ENCODE measurements at places on chromosomes 7 and 10.

DNA sequence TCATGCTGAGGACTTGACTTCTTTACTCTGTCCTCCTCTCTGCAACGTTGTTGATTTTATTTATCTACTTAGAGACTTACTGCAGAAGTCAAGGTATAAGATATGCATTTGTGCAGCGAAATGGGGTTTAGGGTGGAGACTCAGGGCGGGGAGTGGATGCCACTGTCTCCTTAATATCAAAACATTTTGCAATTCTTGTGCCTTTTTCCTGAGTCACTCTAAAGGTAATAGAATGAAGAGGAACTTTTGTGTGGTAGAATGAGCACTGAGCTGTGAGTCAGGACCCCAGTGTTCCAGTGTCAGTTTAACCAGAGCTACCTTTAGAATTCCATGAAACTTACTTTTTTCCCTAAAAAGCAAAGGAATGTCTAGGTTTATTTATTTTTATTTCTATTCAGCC, 78.2 kb downstream of the VTI1A start:
- no peak for DNase-seq

GRCh38 chr10:37222046-37222445, 96.6 kb downstream of the ANKRD30A start:
- DNase-seq = no peak

DNA sequence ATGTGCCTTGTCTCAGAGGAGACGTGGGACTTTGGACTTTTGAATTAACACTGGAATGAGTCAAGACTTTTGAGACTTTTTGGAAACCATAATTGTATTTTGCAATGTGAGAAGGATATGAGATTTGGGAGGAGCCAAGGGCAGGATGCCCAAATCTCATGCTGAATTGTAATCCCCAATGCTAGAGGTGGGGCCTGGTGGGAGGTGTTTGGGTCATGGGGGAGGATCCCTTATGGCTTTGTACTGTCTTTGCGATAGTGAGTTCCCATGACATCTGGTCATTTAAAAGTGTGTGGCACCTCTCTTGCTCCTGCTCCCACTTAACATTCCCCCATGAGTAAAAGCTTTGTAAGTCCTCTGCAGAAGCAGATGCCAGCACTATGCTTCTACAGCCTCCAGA, 39.2 kb downstream of the DNAJC9 start:
- DNase-seq = no peak

- DNase-seq = no peak
Measured at GRCh38 chr10:69328380-69328735, 50.1 kb downstream of the HK1 start.

GRCh38 chr10:127041552-127041951, 136.3 kb downstream of the DOCK1 start:
- no peak for DNase-seq

DNA sequence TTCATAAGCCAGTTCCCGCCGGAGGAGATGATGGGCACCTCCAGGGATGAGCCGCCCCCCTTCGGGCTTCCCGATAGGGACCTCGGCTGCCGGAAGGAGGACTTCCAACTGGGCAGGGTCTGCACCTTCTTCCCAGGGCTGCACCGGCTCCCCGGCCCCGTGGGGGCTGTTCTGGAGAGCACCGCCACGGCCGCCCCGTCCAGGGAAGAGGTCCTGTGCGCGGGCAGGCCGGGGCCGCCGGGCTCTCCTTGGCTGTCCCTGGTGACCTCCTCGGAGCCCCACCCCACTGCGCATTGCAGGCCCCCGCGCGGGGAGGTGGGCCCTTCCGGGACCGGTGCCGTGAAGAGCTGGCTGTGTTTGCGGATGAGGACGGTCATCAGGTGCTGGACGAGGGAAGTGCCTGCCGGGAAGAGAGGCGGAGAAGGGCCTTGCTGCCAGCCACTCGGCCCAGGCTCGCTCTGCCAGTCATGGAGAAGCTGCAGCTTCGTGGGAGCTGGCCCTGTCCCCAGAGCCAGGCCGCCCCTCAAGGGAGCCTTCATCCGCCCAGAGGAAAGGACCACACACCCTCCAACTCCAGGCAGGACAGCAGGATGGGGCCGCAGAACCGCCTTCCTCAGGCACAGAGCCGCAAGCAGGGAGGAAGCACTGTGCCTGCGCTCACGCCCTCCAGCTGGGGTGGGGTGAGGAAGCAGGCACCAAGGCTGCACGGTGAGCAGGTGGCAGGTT, 144.4 kb downstream of the MAPK8 start:
- no peak for DNase-seq

- DNase-seq = no peak
Measured at GRCh38 chr10:127398140-127398970, 150.8 kb upstream of the NPS start.

GRCh38 chr10:60351191-60351853, 38.4 kb downstream of the ANK3 start:
- no peak for DNase-seq

DNA sequence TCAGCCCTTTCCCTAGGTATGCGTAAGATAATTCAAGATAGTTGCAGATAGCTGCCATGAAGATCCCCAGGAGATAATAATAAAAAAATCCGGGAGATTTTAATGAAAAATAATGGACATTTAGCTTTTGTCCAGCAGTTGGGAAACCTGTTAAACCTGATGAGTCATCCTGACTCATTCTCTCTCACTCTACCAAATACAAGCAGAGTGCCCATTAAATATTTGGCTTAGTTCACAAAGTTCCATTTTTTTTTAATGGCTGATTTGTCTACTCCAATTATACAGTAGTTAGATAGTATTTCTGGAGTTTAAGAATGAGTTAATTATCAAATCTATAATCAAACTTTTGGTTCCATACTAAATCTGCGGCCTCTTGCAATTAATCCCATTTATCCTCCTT, 2.1 kb upstream of the SHTN1 start:
- DNase-seq = no peak

DNA sequence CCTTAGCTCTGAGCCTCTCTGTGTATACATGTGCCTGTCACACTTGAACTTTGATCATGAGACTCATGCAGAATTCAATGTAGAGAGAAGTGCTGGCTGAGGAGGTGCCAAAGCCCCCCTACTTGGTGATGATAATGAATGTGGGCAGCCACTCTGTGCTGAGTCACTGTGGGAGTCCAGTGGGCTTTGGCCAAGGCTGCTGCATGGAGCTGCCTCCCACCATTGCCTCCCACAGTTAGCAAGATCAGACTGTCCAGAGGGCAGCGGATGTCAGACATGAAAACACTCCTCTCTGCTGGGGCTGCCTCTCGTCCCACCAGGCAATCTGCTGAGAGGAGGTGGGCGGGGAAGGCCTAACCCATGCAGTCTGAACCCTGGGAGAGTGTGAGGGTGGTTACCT, 180.3 kb downstream of the SH2D4B start:
- DNase-seq = no peak

DNA sequence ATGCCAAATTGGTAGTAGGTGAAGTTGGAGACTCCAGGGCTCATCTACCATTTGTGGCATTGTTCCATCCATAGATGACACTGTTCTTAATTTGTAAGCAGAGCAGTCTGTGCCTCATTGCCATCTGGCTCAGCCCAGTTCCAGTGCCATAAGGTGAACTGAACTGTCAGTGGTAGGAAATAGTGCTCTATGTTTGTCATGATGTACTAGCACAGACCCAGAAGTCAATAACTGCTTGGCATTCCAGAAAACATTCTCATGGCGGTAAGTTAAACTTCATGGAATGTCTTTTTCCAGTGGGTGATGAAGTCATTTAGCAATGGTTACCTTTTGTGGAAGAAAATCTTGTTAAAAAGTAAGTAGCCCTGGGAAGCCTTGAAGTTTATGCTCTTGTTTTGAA, 302.7 kb downstream of the SUGCT start:
- no peak for DNase-seq

DNA sequence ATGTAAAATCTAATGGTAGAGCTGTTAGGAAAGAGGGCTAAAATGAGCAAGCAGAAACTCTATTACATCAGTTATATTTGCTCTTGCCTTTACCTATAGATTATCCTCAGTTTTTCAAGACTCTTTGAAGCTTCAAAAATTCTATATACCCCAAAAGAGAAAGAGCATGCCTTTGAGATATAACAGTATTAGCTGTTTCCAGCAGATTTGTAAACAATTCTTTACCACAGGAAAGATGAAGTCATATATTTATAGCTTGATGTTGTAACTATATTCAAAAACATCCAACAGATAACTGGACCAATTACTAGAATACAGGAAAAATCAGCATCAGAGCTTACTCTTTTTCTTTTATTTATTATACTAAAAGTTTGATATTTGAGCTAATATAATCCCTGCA, 416.2 kb upstream of the TPK1 start:
- DNase-seq = no peak

DNA sequence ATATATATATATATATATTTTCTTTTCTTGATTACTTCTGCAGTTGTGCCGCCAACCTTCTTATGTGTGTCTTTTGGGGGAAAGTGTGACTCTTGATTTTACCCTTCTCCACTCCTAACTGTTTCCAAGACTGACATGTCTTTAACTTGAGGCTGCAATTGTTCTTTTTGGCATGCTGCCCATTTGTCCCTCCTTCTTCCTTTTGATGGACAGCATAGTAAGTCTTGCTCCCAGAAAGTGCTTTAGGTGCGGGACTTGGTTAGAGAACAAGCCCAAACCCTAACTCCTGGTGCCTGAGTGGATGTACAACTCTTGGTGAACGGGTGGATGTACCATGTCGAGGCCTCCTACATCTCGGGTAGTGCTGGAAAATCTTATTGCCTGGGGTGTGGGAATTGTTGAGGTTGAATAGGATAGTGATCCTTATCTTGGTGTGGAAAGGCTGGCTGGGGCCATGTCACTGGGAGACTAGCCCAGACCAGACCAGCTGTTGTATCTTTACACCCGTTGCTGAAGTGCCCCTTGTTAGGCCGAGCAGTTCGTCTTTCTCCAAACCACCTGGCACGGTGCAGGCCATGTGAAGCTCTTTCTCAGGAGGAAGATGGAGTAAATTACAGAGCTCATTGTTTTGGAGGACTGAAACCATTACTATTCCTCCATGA, 16.3 kb downstream of the TCF7L2 start:
- no peak for DNase-seq

DNA sequence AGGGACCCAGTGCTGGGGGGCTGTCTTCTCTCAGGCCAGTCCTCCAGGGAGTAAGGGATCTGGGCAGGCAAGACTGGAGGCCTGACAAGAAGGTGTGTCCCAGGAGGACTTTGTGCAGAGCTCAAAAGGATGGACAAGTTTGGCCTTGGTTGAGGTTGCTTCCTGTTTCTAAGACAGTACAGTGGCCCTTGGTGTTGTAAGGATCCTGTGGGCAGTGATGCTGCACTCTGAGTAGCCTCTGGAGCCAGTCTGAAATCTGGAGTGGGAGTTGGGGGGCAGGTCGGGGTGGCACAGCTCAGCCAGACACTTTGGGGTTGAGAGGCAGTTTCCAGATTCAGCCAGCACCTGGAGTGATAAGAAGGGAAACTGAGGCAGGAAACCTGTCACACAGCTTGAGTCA, 139.2 kb upstream of the ZMIZ1 start:
- DNase-seq = no peak

- peak; percentile 68 for DNase-seq
Measured at GRCh38 chr10:110783509-110784107, 88.1 kb upstream of the PDCD4 start.

DNA sequence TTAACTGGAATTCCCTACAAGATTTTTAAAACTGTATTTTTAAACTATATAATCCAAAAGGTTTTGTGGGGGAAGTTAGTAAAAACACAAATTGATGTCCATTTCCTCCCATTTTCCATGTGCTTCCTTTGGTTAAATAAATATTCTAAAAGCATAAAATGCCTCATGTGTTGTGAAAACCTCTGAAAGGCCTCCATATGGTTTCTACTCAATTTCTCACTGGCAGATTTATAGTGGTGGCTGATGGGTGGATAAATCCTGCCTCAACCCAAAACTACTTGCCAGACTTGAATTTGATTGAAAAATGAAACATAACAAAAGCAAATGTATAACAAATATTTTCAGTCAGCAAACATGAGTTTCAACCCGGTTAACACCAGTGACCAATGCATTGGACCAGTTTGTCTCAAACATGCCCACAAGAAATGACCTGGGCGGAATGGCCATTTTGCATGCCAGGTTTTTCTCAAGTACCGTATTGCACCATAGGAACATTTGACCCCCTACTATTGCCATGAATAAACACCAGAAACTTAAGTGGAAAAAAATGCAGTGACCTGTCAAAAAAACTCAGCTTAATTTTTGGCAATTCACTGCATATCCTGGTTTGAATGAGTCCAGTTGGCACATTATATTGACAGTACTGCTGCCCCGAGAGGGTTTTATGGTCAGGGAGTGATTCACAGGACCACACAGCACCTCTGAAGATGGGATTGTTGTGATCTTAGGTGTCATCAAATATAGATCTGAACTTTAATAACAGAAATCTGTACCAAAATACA, 454.6 kb upstream of the ANKRD30A start:
- no peak for DNase-seq

DNA sequence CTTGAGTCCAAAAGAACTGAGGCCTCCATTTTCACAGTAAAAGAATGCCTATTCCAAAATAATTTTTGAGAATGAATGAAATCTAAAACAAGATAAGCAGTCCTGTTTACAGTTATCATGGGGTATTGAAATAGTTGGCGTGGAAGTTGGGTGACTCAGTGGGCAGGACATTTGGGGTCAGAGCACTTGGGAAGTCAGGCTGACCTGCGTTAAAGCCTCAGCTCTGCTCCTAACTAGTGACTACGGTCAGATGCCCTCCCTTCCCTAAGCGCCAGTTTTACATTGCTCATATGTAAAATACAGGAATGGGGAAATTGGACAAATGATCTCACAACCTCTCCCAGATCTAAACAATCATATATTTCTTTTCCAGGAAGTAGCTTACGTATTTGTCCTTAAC, 2.3 kb upstream of the PAPSS2 start:
- no peak for DNase-seq

DNA sequence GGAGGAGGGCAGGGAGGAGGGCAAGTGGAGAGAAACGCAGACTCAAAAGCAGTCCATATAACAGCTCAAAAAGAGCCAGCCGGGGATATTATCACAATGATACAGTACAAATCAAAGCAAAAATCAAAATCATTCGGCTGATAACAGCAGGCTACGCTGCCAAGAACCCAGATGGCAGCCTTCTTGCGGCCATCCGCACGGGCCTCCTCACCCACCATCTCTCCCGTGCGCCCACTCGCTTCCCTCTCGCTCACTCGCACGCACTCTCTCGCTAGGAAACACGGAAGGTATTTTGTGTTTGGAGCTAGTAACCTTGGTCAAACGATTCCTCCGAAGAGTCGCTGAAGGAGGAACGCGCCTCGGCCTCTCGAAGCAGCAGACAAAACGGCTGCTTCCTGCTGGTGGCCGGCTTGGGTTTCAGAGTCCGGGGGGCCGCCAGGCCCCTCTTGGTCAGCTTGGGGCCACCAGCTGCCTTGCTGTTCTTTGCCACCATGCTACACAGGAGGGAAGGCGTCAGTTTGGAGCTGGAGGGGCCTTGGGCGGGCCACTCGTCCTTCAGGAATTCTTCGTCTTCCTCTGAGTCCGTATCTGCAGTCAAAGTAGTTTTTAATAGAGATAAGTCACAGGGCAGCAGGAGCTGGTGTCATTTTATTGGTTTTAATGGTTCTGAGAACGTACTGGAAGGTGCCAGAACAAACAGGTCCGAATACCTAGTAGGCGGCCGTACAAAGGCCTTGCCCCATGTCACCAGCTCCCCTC, 68.9 kb downstream of the SLC29A4 start:
- DNase-seq = no peak

All from T follicular helper cell (primary cell).